Endothelial cell of umbilical vein (primary cell): ENCODE measurements at places on chromosomes 12 and 14. TPM values are rescaled to one million over a fixed set of nuclear protein-coding genes. Genes with fewer than 3 reads are reported as not detected.

NANOG gene
- total RNA-seq: not detected in 2 replicates

APOLD1 gene
- 5.3 and 6.0 TPM in 2 replicates for total RNA-seq

OR4N2 gene
- not detected in 2 replicates for total RNA-seq

SETD1B gene
- total RNA-seq: 27.0 and 28.1 TPM in 2 replicates

TAS2R7 gene
- not detected in 2 replicates for total RNA-seq

IL31 gene
- not detected in 2 replicates for total RNA-seq

KRT6C gene
- not detected in 2 replicates for total RNA-seq

KRT73 gene
- total RNA-seq: not detected in 2 replicates
